RCC 7860 (cell line): ENCODE measurements at places on chromosomes 7 and 10.

- DNase-seq, result no peak
These were observed 100.1 kb downstream of the FOXL3 start for GRCh38 chr7:389911-390601.

- no peak for DNase-seq
These were observed 198.3 kb downstream of the ADRA2A start for GRCh38 chr10:111275091-111275490.

DNA sequence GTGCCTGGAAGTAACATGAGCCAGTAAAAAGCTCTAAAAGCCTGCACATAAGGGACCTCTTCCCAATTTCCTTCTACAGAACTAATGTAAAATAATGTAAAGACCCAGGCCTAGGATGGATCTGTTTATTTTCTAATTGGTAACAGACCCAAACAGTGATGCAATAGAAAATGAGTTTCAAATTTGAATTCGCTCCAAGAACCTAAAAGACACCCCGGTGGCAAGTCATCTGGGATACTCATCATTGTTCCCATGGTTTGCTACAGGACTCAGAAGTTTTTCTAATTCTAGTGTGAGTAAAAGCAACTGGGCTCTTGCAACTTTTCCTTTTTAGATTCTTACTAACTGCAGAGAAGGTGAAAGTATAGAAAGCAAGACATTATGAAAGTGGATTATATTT lies 271.3 kb upstream of the CACNA2D1 start:
- no peak for DNase-seq

GRCh38 chr10:11166550-11166949 lies 148.9 kb downstream of the CELF2 start:
- DNase-seq, result no peak

DNA sequence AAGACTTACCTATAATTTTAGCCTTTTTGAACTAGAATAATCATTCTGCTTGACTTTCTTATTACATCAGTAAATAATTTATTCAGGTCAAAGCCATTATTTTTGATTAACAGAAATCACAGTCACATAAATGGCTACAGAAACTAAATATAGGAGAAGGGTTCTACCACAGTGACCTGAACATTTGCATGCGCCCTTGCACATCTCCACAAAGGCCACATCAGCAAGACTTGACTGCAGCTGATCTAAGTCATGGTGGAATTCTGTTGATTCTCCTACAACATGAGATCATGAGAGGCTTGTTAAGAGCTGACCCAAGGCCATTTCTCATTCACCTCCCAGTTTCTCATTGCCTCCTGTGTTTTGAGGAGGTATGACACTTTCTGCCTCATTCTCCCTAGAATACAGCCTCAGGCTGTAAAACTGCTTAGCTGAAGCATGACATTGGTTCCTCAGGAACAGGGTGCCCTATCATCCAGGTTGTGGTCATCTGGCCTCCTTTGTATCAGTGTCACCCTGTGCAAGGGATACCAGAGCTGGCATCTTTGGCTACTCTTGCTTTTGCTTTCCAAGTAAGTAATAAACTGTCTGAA lies 6.7 kb upstream of the IMMP2L start:
- no peak for DNase-seq

- DNase-seq, result no peak
These were observed 10.0 kb upstream of the SLC13A1 start for GRCh38 chr7:123209786-123210185.

DNA sequence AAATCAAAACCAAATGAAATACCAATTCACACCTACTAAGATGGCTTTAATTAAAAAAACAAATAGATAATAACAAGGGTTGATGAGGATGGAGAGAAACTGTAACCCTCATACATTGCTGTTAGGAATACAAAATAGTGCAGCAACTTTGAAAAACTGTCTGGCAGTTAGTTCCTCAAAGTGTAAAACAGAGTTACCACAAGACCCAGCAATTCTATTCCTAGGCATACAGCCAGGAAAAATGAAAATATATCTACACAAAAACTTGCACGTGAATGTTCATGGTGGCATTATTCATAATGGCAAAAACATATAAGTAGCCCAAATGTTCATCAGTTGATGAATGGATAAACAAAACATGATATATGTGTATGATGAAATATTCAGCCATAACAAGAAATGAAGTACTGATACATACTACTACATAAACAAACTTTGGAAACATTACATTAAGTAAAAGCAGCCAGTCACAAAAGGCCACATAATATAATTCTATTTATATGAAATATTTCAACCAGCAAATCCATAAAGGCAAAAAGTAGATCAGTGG lies 83.5 kb downstream of the BRAF start:
- no peak for DNase-seq

GRCh38 chr10:110160522-110160921 lies 46.9 kb upstream of the MXI1 start:
- DNase-seq, result no peak

DNA sequence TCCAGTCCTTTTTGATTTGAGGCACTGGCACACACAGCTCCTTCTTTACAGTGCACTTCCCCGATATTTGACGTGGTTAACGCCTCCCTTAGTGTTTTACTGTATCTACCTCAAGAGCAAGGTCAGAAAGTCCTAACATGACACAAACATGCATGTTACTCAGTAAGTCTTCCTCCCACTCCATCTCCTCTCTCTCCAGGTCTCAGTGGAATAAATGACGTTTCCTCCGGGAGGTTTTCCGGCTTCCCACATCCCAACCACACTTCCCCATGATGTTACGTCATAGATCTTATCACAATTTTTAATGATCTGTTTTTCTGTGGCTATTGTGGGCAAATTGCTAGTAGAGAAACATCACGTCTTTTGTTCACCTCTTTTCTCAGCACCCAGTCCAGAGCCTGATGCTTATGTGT lies 165.7 kb downstream of the PTPN20 start:
- no peak for DNase-seq

GRCh38 chr7:77878500-77878899 lies 79.9 kb downstream of the PHTF2 start:
- DNase-seq, result no peak

- DNase-seq, result no peak
These were observed 1.1 kb downstream of the GRID1 start for GRCh38 chr10:86365346-86366032.

GRCh38 chr10:58026036-58026435 lies 241.7 kb downstream of the IPMK start:
- DNase-seq, result no peak

DNA sequence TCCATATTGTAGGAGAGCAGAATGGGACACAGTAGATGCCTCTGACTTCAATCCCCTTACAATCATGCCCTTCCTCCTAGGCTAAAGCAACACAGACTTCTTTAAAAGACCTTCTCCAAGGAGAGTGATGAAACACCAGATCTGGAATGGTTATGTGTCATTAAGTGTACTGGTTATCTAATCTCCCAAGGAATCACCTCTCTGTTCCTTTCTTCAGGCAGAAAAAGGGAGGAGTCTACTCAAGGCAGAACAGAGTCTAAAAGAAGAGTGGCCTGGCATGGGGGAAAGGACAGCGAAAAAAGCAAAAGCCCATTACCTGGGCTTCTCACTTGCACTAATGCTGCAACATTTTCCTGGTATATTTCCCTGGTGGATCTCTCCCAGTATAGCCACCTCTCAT lies 2.9 kb downstream of the ELMO1 start:
- DNase-seq, result no peak

GRCh38 chr10:11639849-11640764 lies 28.7 kb upstream of the USP6NL start:
- no peak for DNase-seq

DNA sequence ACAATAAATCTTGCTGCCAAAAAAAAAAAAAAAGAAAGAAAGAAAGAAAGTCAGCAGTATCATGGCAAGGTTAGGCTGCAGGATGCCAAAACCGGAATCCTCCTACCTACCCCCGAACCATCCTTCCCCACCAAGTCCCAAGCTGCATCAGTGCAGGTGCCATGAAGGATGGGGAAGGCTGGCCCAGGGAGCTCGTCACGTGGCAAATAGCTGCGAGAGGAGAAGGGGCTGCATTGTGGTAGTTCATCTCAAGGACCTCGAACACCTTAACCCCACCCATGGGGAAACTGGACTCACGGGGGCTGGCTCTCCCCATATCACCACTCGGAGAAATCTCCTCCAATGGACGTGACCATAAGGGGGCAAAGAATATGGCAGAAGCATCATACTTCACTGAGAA lies 86.2 kb downstream of the TACC2 start:
- DNase-seq, result no peak

- DNase-seq, result no peak
These were observed 365.5 kb downstream of the GALNT17 start for GRCh38 chr7:71497256-71497946.

DNA sequence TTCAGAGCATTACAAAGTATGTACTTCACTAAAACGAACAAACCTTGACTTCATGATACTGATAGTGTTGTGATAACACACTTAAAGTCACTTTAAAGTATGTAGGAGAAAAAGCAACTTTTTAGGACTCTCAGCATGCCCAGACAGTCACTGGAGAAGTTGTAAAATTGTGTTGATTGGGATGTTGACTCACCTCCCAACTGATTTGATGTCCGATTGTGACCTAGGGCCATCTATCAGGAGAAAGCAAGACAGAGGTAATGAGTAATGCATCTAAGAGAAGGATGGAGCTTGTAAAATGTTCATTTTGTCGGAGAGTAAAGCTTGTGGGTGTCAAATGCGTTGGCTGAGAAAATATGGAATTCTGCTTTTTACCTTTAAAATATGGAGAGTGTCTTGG lies 135.4 kb upstream of the SEMA3D start:
- DNase-seq, result no peak

GRCh38 chr7:149196151-149196704 lies 882 bp downstream of the ZNF282 start:
- DNase-seq, result no peak

DNA sequence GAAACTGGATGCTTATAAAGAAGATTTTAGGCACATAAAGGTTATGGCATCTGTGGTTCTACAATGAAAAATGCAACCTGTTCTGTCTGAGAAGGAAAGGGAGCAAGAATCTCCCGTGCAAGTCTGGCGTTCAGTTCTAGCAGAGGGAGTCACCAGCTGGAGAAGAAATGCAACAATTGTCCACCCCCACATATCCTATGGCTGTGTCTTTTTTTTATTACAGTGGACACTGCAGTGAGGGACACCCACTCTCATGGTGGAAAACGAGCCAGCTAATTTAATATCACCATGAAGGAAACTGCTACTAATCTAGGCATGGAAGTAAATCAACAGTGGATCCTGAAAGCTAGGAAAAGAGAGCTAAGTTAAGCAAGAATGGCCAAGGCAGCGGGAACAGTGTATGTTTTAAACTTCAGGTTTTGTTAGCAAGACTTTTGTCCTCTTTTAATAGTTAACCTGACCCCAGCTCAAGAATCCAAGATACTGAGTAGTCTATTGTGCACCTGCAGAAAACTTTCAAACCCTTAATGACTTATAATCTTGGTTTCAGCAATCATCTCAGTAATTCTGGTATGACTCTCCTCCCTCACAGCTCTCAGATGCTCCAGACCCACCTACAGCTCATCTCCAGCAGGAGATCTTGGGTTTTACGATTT lies 149.3 kb downstream of the FGFR2 start:
- no peak for DNase-seq

- no peak for DNase-seq
These were observed 42.9 kb upstream of the STOX1 start for GRCh38 chr10:68784476-68784875.

DNA sequence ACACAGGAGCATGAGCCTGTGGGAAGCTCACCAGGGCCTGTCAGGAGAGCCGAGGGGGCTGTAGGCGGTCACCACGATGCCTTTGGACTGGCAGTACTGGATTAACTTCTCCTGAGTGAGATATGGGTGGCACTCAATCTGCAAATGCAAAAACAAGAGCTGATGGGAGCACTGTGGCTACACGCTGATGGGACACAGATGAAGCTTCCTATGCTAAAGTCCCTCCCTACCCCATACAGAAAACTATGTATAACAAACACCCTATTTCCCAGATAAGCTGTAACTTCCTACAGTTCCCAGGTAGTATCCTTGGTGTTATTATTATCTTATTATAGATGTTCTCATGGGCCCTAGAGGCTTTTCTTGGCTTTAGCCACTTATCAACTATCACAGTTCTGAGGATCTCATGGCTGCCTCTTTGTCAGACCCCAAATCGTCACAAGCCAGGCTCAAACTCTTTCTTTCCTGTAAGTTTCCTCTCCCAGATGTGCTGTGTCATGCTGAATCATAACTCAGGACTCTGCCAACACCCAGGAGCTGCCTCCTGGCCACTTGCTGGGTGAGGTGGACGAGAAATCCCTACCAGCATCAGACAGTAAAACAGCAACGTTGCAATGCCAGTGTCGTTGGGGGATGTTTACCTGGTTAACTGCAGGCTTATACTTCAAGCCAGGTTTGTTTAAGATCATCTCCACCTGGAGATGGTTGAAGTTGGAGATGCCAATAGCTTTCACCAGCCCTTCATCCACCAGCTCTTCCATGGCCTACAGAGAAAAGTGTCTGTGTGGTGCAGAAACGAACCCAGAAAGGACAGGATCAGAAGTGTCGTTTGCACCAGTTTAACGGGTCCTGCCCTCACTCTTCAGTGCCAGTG lies 10.3 kb downstream of the AKR1B1 start:
- peak; percentile 89 for DNase-seq

GRCh38 chr10:73798087-73798486 lies 12.7 kb downstream of the ZSWIM8 start:
- DNase-seq, result no peak

GRCh38 chr10:52756295-52756694 lies 16.3 kb downstream of the MBL2 start:
- no peak for DNase-seq

- no peak for DNase-seq
These were observed 135.4 kb upstream of the RSU1 start for GRCh38 chr10:16952610-16953009.

- DNase-seq, result no peak
These were observed 11.8 kb upstream of the ACBD5 start for GRCh38 chr10:27252267-27253000.

- no peak for DNase-seq
These were observed 159.9 kb downstream of the TRIL start for GRCh38 chr7:28798274-28798673.

DNA sequence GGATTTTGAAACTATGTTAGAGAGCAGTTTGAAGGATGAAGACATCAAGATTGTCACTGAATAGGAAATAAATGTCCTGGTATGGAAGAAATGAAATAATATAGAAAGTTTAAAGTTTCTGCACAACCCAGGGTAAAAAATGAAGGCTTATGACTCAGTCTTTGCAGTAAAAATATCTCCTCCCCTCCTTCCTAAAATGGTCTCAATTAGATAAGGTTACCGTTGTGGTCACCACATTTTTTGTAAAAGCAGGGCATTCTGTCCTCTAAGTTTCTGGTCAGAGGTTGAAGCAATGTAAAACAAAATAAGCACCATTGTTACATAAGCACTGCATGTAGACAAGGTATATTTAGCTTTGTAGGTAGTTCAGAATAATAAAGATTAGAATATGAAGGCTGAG lies 403.5 kb downstream of the SUGCT start:
- DNase-seq, result no peak
